ENCODE measurements at places on chromosomes 6 and 20.

GRCh38 chr6:46490425-46491200 is 636 bp downstream of the RCAN2 start:
- DNase-seq, result no peak

- no peak for DNase-seq
These were observed 48.1 kb downstream of the PLAGL1 start for GRCh38 chr6:143959927-143960326.

DNA sequence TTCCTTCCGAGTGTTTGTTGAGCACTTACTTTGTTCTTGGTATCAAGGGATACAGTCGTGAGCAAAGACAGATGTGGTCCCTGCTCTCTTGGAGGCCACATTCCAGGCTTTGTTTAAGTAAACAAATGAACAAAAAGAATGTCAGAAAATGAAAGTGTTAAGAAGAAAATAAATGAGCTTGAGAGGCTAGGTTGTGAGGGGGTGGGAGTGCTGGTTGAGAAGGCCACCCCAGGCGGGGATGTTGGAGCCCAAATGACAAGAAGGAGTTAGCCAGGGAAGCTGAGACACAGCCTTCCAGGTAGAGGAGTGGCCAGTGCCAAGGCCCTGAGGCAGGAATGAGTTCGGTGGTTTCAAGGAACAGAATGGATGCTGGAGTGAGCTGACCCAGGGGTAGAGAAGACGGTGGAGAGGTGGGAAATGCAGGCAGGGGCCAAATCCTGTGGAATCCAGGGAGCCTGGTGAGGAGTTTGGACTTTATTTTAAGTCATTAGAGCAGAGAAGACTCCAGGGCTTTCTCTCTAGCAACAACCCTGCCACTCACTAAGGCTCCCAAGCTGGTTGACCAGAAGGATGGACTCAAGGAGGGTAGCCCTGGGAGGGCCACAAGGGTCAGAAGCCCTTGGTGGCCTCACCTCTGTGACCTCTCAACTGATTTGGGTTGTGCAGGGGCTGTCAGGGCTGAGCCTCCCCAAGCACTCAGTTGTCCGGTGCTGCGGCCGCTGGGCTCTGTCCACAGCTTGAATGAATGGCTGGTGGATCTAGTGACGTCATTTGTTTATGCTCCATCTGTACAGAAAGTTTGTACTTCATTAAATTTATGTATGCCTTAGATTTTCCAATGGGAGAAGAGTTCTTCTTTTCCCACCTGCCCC is 66.0 kb upstream of the STX16 start:
- DNase-seq, result no peak

DNA sequence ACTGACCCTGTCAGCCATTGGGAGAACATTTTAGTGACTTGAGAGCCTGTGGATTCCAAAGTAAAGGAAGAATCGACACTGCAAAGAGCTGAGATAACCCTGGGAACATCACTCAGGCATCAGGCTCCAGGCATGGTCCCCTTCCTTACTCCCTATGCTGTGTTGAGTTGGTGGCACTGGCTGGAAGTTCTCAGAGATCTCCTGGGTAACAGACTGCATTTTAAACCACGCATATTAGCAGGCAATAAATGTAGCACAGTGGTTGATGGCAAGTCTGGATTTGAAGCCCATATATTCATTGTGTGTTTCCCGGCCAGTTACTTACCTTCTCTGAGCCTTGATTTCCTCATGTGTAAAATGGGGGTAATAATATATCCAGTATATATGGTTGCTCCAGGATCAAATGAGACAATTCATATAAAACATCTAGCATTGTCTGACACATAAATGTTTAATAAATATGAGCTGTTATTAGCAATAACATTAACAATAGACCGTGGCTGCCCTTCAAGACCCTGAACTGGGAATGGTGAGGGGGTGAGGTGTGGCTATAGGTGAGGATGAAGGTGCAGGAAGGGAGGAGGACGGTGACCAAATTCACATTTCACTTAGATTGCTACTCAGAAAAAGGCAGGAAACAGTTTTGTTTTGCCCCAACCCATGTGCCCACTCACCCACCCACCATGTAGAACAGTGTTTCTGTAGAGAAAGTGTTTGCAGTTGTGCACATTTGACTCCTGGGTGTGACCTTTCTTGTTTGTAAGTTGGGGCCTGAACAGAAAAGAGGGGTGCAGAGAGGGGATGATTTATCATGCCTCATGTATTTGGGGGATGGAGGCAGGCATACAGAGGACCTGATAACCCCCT is 2.1 kb downstream of the PLCG1 start:
- DNase-seq, result no peak

- DNase-seq, result no peak
These were observed 1059.0 kb upstream of the EPHA7 start for GRCh38 chr6:94478133-94479005.

- no peak for DNase-seq
These were observed 1.9 kb downstream of the SLCO4A1 start for GRCh38 chr20:62644044-62644795.

GRCh38 chr6:130587778-130588520 is 222.1 kb downstream of the TMEM200A start:
- peak; percentile 49 for DNase-seq

- DNase-seq, result no peak
These were observed 35.5 kb downstream of the NSFL1C start for GRCh38 chr20:1431158-1431557.

DNA sequence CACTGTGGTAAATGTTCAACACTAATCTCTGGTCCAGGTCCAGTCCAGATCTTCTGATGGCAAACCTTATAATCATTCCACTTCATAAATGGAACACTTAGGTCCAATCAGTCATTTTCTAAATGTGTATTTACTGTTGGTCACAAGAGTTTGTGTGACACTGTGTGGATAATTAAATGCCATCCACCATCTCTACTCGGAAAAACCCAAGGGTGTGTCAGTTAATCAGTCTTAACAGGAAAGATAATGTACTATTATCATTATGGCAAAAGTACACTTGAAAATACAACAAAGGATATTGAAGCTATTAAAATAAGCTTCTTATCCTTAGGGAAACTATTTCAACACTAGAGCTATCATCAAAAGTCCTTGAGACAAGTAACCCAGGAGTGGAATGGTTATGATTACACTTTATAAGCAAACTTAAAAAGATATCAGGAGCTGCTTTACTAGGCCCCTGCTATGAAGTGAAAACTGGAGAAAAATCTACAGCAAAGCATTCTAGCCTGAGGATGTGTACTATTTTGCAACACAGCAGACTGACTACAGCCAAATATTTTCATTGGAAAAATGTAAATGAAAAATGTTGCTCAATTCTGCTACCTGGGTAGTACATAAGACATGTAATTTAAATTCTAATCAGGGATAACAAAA is 227.9 kb downstream of the LAMA2 start:
- no peak for DNase-seq

GRCh38 chr6:24574809-24575208 is 71.2 kb downstream of the KIAA0319 start:
- DNase-seq, result no peak

GRCh38 chr6:112258642-112259336 is 4.4 kb upstream of the LAMA4 start:
- no peak for DNase-seq

GRCh38 chr20:23081263-23081819 is 4.8 kb downstream of the CD93 start:
- no peak for DNase-seq

GRCh38 chr6:153103319-153103655 is 27.8 kb downstream of the RGS17 start:
- DNase-seq, result no peak

GRCh38 chr20:10338426-10339180 is 95.4 kb downstream of the MKKS start:
- no peak for DNase-seq

DNA sequence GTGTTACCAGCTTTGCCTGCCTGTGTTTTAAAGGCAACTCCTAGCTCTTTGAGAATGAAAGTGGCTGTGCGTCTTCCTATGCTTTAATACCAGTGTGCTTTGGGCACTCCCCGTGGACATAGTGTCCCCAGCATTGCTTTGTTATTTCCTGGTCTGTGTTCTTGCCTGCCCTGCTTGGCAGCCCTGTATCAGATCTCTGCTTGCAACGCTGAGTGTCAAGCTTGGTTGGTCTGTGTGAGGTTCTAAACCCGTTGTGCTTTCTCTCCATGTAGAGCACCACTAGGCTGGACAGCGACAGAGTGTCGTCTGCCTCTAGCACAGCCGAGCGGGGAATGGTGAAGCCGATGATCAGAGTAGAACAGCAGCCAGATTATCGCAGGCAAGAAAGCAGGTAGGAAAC is 80.2 kb downstream of the AFDN start:
- DNase-seq, result no peak

- DNase-seq, result no peak
These were observed 54.3 kb upstream of the GPR31 start for GRCh38 chr6:167211881-167212712.

DNA sequence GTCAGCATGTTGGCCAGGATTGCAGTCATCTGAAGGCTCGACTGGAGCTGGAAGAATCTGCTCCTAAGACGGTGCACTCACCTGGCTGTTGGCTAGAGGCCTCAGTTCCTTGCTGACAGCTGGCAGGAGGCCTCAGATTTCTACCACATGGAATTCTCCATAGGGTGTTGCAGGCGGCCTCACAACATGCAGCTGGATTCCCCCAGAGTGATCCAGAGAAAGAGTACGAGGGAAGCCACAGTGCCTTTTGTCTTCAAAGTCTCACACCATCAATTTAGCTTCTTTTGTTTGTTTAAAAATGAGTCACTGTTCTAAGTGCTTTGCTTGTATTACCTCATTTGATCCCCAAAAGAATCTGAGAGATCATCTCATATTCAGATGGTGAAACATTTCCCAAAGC is 65.5 kb upstream of the FYN start:
- no peak for DNase-seq

GRCh38 chr20:59788196-59788735 is 145.2 kb downstream of the SYCP2 start:
- DNase-seq, result no peak

DNA sequence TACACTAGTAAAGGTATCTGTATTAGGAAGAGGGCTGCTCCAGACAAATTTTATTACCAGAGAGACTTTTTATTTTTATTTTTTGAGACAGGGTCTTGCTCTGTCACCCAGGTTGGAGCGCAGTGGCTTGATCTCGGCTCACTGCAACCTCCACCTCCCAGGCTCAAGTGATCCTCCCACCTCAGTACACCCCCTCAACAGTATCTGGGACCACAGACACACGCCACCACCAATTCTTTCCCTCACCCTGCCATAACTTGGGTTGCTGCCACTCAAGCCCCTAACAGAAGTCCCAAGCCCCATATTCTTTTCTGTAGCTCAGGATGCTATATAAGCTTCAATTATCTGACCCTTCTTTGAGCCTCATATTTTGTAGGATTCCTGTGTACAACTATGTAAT is 6.9 kb downstream of the BCL2L1 start:
- DNase-seq, result no peak

DNA sequence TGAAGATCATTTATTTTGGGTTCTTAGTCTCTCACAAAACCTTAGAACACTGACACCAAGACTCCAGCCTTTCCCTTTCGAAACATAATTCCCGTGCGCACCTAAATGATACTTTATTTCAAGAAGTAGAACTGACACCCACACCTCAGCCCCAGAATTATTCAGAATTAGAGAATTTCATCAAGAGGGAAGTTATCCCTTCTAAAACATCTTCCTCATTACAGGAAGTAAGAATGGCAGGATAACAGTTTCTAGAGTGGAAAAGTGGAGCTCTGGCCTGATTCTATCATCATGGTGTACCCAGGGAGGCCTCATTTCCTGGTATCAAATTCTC is 1.4 kb upstream of the SRXN1 start:
- no peak for DNase-seq

DNA sequence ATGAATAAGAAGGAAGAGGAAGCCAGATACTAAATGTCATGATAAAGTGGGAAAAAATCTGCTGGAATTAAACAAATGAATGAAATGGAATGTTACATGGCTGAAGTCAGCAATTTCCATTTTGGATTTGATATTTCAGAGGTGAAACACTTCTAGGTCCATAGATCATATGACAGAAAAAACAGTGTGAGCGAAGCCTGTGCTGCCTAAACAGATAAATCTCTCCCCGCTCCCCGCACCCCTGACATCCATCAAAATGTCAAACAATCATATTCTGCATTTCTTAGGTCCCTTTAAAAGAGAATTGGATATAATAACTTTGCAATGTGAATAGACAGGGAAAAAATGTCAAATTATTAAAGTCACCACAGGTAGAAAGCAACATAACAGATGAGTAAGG is 26.0 kb upstream of the TRDN start:
- DNase-seq, result no peak

- no peak for DNase-seq
These were observed 255.5 kb downstream of the CDC5L start for GRCh38 chr6:44642870-44643522.

DNA sequence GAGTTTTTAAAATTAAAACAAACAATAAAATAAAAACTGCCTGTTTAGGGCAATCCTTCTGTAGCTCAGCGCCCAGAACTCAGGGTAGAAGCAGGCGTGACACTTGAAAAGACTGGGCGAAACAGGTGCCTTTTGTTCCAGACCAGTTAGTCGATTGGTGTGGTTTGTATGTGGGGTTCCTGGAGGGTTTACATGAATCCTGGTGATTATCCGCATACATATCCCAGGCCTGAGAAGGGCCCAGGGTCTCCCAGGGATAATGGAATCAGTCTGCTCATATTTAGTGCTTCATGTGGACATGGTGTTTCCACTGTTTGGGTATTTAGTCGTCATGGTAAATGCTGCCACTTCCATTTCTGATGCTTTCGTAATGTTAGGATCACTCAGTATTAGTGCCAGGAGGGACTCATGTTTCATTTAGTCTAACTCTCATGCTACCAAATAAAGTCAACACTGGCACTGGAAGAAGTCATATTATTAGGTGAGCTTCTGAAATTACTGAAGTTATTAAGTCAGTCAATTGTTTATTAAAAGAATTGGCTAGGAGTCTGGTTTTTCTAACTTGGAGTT is 116.5 kb downstream of the SAMD5 start:
- no peak for DNase-seq

Data from AG04449 (cell line).